Fibroblast of skin of scalp (primary cell): ENCODE measurements at places on chromosomes 3 and 15.

DNA sequence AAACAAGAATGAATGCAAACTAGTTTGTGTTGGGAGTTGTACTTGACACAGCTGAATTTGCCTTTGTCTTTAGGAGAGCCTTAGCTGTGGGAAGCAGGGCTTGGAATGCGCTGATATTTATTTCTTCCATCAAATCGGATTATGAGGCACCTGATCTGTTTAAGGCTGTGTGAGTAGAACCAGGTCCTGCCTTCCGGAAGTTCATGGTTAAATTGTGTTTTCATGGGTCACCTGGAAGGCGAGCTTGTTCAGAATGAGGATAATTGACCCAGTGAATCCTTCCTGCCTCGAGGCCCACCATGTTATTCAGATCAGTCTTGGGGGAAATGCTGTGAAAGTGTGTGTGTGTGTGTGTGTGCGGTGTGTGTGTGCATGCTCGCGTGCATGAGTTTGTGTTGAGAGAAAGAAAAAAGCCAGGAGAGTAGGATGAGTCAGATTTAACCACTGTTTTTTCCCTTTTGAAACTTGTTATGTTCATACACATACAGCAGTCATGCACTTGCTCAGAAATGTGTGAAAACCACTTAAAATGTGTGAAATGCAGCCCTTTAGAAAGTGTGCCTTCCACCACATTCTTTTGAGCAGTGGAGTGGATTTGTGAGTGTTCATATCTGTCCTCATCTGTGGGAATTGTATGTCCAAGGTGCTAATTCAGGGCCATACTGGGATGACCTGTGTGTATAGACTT, 36.7 kb downstream of the SMAD3 start:
- DNase-seq = peak; percentile 93

DNA sequence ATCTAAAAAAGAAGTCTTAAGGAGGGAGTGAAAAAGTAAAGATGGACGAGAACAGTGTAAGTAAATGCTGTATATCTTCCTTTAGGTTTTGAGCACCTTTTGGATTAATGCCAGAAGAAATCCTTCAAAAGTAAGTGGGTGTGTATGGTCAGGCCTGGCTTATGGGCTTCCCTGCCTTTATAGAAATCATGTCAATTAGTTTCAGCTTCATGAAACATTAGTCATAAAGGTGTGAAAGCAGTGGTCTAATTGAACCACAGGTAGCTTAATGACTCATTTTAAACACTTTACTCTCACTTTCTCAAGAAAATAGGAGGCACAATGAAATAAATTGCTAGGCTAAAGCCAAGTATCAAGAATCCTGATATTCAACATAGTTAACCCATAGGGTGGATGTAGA, 467.4 kb upstream of the DPPA4 start:
- DNase-seq = no peak

DNA sequence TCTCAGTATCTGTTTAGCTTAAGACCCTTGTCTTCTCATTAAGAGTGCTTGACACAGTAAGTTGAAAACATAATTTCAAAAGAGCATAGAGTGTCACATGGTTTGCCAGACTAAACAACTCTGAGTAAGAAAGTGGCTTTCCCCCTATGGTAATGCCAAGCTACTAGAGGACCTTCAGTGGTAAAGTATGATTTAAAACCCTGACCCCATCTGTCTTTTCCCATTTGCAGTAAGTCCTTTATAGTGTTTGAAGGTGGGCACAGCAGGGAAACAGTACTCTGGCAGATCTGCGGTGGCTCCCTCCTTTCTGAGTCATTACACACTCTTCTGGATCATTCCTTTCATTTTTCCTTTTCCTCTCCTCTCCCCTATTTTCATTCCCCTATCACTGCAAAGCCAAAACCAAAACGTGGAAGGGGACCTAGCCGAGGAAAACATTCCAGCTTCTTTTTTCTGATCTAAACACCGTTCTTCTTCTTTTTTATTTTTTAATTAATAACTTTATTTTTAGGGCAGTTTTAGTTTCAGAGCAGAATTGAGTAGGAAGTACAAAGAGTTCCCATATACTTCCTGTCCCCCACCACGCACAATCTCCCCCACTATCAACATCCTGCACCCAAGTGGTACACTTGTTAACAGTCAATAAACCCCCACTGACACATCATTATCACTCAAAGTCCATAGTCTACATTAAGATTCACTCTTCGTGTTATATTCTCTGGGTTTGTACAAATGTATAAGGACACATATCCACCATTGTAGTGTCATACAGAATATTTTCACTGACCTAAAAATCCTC, 74.7 kb downstream of the PPARG start:
- peak; percentile 42 for DNase-seq

GRCh38 chr3:12990781-12991480, 82.3 kb downstream of the IQSEC1 start:
- peak; percentile 88 for DNase-seq

DNA sequence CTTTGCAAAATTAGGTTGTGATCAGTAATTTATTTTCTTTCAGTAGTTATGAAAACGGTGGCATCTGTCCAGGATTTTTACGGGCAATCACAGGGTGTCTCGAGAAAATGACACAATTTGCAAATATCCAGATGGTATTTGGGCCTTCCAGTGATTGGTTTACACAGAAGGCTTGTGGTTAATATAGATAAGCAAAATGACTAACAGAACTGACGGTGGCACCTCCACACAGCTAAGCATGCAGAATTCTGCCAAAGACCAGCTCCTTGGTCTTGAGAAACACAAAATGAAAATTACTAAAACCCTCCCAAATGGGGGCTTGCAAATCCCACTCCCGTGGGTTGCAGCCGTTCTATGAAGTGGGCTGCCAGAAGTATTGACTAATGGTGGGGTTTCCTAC, 5.5 kb downstream of the ARHGEF3 start:
- peak; percentile 29 for DNase-seq

GRCh38 chr15:64373360-64373759, 7.9 kb downstream of the PCLAF start:
- no peak for DNase-seq

DNA sequence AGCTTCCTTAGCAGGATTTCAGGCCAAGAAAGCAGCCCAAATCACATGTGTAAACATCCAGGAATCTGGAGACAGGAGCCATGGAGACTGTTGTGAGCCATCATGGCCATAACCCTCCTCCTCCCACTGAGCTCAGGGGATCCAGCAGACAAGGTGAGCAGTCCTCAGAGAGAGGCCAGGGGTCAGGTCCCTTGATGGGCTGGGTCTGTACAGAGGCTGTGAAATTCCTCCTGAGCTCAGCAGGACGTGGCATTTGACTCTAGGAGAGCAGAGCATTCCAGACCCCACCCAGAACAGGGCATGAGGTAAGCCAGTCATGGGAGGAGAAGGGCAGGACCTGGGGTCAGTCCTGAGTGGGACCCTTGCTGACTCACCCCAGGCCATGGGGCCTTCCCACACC, 67.0 kb upstream of the ACAN start:
- DNase-seq = no peak

DNA sequence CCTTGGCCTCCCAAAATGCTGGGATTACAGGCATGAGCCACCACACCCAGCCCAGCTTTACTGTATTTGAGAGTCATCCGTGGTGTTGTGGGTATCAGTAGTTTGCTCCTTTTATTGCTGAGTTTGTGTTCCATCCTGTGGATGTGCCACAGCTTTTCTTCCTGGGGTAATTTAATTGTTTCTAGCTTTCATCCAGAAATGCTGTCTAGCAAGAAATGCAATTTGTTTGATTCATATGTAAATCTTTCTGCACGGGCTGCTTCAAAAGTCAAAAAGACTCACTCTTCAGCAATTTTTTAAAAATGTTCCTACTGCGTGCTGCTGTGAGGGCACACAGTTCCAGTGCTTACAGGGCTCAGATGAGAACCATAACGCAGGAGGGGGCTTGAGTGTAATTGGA, 47.1 kb downstream of the CORO2B start:
- DNase-seq = no peak

DNA sequence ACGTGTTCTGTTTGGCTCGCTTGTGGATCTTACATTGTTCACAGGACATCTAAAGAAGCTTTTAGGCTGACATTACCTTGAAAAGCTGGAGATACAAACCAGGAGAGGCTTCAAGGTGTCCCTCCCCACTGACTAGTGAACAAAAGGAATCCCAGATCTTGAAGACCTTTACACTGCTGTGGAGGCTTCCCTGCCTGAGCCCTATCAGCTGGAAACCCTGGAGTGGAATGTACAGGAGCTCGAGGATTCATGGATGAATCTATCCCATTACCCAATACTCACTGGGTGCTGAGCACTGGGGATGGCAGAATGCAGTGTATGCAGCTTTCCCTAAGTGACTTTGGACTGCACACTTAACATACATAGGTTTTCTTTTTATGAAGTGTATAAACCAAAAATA, 82.3 kb upstream of the MFGE8 start:
- DNase-seq = no peak

DNA sequence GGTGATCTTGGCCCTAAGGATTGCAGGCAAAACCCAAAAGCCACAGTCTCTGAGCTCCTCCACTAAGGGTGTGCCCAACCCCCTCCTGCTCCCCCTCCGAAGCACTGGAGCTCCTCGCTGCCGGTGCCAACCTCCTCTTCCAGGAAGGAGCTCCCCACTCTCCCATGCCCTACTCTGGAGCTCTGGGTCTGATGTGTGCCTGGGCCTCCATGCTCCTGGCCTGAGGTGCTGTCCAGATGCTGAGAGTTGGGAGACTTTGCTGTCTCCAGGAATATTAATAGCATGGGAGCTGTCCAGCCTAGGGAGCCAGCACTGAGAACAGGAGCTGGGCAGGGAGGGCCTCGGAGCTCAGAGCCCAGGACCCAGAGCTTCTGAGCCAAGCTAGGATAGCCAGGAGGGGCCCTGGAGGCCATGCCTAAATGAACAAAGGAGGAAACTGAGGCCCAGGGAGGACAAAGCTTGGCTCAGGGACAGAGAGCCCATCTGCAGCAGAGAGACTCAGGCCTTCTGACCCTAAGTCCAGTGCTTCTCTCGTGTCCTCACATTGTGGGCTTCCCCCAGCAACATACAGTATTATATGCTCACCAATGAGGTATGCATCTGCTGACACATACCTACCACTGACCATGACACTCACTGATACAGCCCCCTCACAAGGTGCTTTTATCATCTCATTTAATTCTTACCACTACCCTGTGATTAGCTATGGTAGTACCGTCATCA, 36.9 kb upstream of the HERC1 start:
- peak; percentile 88 for DNase-seq

- no peak for DNase-seq
Measured at GRCh38 chr3:50563867-50564266, 3.7 kb downstream of the C3orf18 start.

GRCh38 chr3:150217691-150218090, 190.4 kb upstream of the TSC22D2 start:
- DNase-seq = no peak

- DNase-seq = peak; percentile 66
Measured at GRCh38 chr3:43345877-43346276, 59.5 kb downstream of the SNRK start.

DNA sequence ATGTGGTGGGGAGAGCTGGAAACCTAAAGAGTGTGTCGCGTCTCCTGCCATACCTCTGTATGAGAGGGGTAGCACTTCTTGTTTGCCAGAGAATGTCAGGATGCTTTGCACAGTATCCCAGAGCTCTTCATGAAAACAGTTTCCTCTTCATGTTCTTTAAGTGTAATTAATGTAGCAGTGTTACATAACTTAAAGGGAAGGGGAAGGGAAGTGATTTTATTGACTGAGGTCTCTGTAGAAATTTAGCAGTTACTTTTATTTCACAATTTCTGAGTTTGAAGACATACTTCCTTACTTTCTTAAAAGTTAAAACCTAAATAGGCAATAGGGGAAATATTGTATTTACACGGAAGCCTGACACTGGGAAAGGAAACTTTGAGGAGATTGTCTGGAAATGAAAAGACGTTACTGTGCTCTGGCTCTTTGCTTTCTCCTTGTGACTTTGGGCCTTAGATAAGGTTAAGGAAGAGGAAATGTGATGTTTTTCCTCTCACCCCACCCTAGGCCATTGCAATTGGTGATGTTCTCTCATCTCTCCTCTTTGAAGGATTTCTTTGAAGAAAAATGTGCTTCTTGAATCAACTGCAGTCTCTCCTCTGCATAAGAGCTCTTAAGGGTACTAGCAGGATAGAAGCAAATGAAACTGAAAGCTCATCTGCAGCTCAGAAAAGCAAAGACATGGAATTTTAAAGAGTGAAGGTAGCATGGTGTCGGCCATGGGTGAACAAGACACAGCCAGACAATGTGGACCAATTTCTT, 6.0 kb downstream of the NXPE3 start:
- DNase-seq = no peak

DNA sequence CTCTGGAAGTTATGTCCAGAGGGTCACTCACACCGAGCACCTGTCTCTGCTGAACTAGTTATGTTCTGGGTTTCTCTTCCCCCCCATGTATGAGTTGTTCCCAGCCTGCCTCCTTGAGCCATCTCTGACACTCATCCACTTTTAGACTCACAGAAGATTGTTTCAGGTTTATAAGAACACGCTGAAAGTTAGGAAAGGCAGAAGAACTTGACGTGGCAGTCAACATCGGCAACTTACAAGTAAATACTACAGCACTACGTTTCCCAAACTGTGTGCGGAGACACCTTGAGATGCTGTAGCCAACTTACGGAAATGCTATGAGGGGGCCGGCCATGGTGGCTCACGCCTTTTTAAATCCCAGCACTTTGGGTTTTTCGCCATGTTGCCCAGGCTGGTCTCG, 318.0 kb downstream of the ZNF621 start:
- DNase-seq = no peak

- DNase-seq = no peak
Measured at GRCh38 chr3:112730210-112730609, 89.3 kb upstream of the CCDC80 start.

DNA sequence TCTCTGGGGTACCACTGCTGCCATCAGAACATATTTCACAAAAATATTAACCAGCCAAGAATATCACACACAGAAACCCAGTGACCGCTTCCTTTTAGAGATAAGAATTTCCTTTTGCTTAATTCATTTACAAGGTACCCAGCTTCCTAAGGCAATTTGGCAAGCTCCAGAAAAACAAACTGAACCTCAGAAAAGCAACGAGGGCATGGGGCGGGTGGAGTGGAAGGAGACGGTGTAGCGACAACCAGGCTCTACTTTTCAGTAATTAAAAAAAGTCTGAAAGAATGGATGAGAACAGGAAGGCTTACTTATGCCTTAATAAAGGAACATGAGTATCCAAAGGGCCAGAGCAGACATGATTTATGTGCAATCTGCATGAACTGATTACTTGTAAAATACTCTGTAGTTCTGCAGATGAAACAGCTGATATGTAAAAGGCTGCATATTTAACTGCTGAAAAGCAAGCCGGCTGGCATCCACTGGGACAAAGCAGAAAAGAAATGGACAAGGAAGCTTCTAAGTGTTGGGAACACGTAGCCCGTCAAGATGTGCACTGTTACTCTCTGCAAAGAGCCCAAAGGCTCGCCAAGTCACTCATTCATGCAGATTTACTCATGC, 18.6 kb downstream of the RFTN1 start:
- no peak for DNase-seq

- no peak for DNase-seq
Measured at GRCh38 chr15:34481370-34481769, 43.8 kb upstream of the GOLGA8A start.

- no peak for DNase-seq
Measured at GRCh38 chr3:168820810-168821415, 725.2 kb upstream of the GOLIM4 start.

- no peak for DNase-seq
Measured at GRCh38 chr15:101554115-101554915, 64.8 kb upstream of the PCSK6 start.
